ENCODE measurements at places on chromosomes 13 and 19.

- DNase-seq, result no peak
These were observed 14.3 kb downstream of the DACH1 start for GRCh38 chr13:71852736-71853135.

GRCh38 chr13:47503475-47503874 is 497.6 kb downstream of the SUCLA2 start:
- DNase-seq, result no peak

DNA sequence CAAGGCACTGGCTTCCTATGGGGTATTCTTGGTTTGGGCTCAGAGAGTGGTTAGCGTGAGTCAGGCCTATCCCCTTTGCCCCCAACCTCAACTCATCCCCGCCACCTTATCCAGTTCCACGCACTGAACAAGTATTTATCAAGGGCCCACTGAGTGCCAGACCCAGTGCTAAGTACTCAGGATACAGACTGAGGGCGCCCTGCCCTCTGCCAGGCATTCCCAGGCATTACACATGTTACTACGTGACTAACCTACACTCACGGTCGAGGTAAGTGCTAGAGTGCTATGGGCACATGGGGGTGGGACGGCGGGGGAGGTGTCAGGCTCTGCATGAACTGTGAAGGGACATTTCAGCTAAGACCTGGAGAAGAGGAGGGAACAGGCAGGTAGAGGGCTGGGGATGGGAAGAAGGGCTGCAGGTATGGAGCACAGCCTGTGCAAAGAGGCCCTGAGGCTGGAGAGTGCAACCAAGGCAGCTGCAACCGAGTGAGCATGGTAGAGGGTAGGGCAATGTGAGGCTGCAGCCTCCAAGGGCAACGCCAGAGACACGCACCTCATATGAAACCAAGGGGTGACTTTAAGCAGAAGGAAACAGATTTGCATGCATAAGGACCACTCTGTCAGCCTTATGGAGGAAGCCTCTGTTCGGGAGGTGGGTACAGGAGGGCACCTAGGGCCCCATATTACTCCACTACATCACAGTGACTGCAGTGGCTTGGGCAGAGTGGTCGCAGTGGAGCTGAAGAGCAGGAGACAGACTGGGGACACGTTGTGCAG is 22.5 kb downstream of the DHRS12 start:
- no peak for DNase-seq

- no peak for DNase-seq
These were observed 84.1 kb upstream of the FNDC3A start for GRCh38 chr13:48891586-48891985.

GRCh38 chr13:113905942-113906341 is 42.1 kb upstream of the GAS6 start:
- no peak for DNase-seq

- DNase-seq, result no peak
These were observed 10.6 kb downstream of the RFC3 start for GRCh38 chr13:33828431-33829129.

- DNase-seq, result no peak
These were observed 257.2 kb upstream of the RFC3 start for GRCh38 chr13:33560726-33561125.

GRCh38 chr13:59658027-59658737 is 505.5 kb downstream of the DIAPH3 start:
- DNase-seq, result no peak

DNA sequence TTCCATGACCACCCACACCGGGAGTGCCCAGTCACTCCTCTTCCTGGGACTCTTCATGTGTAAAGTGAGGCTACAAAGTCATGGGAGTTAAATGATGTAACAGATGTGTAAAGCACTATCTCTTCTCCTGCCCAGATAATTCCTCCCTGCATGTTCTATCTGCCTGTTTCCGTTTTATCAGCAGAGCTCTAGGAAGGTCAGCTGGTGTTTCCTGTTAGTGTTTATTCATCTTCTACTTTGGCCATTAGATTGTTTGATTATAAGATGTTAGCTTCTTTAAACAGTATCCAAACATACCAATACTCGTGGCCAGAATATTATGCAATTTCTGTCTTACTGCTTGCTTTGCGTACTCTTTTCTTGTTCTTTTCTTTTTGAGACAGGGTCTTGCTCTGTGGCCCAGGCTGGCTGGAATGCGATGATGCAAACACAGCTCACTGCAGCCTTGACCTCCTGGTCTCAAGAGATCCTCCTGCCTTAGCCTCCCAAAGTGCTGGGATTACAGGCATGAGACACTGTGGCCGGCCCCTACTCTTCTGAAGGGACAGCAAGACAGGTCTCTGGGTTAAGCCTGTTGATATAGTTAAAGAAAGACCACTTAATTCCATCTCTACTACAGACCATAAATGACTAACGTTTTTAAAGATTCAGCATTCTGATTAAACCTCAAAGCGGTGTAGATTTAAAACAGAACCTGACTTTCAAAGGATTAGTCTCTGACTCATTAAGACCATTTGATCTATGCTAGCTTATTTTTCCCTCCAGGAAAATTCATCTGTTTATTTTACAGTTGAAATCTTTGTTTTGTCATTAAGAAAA is 97.4 kb upstream of the AKAP11 start:
- DNase-seq, result no peak

GRCh38 chr19:45667620-45668341 is at the start of gene GIPR:
TSS of gene GIPR (plus strand) at chr19:45668221. CDS start at chr19:45669521, 1,300 bp downstream.
- no peak for DNase-seq

DNA sequence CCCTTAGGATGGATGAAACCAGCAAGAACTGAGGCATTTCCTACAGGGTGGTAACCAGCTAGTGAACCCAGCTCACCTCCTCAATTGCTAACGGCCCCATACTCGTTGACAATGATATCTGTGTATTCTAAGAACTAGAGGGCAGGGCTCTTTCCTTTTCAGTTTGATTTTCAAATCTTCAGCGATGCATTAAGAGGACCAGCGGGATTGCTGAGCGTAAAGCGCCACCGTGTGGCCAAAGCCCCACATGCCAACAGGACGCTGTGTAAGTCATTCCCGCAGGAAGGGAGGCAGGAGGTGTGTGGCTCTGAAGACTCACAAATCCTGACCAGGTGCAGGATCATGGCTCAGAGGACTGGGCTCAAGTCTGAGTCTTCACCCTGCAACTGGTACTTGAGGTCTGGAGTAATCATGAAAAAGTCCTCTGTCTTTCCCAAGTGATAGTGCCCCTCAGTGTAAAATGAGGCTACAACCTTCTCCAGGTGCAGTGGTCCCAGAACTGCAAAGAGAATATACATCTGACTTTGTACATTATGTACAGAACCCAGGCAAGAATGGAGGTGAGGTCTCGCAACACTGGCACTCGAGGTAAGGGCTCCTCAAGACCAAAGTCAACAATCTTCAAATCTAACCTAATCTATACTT is 40.9 kb downstream of the C13orf42 start:
- peak; percentile 67 for DNase-seq

DNA sequence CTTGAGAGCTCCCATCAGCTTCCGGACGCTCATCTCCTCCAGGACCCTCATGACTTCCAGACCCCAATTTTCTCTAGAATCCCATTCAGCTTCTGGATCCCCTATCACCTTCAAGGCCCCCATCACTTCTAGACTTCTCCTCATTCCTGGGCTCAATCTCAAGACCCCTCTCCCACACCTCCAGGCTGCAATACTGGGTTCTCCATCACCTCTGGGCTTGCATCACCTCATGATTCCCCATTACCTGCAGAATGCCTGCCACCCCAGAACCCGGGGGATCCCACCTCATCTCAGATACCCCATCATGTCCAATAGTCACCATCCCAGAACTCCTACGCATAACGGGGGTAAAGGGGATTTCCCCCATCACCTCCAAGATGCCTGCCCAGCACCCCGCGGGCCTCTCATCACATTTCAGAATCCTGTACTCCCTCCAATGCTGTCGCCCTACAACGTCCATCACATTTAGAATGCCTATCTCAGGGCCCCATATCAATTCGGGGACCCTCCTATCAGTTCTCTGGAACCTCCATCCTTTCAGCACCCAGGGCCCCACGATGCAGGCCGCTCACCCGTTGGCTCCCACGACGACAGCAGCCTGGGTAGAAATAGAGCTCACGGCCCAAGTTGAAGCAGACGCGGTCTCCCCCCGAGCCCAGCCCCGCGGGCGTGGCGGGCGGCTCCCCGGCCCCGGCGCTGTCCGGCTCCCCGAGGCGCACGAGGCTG is 738 bp downstream of the DMWD start:
- no peak for DNase-seq

DNA sequence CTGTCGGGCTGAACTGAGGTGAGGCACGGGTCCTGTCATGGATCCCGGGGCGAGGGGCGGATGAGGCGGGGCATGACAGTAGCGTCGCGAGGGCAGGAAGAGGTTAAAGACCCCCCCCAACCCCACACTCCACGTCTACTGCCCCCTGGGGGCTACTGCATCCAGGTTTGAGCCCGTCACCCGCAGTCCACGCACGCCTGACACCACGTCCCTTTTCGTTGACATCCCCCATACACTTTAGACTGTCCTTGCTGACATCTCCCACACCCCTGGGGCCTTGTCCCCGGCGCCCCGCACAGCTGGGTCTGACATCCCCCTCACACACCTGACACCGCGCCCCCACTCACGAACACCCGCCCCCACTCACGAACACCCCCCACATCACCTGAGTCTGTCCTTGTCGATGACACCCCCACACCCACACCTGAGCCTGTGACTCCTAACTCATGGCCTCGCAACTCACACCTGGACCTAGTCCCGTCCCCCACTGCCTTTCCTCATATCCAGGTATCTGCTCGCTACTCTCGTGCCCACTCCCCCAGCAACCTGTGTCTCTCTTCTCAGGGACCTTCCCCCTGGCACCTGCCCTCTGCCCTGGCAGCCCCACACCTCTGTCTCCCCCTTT is 416 bp downstream of the SLC25A42 start:
- no peak for DNase-seq

GRCh38 chr13:60787083-60787482 is 390.1 kb downstream of the TDRD3 start:
- DNase-seq, result no peak

DNA sequence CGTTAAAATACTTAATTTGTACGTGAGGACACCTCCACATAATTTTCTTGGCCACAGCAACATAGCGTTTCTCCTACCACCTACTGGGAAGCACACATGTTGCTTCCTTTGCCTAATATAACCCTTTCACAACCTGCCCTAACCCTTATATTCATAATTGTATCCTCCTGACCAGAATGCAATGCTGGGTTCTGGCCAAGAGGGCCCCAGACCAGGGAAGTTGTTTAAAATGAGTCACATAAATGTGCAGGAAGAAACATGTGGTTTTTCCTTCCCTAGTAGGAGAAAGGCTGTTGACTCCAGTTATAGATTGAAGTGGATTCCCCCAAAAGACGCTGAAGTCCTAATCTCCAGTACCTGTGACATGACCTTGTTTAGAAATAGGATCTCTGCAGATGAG is 187.3 kb downstream of the NUFIP1 start:
- DNase-seq, result no peak

- no peak for DNase-seq
These were observed 466.7 kb downstream of the TSHZ3 start for GRCh38 chr19:30882411-30883005.

DNA sequence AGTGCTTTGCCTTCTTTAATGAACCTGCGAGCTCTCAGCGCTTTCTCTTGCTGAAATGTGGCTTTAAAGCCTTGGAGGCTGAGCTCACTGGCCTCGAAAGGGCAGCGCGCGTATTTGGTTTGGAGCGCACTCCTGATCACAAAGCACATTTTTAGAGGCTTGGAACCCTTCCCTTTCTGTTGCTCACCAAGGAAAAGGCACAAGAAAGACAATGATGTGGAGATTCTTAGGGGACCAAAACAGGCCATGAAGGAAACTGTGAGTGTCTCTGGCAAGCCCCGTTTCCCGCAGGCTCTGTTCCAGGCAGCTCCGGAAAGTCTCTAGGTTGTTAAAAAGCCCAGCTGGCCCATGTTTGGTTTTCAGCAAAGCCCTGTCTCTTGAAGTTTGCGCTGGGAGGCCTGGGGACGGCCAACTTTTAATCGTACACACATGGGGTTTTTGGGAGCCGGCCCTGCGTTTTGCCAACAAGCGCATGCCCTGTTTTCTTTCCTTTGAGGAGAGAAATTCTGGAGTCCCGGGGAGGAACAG is 9.4 kb upstream of the SPC24 start:
- DNase-seq, result no peak

DNA sequence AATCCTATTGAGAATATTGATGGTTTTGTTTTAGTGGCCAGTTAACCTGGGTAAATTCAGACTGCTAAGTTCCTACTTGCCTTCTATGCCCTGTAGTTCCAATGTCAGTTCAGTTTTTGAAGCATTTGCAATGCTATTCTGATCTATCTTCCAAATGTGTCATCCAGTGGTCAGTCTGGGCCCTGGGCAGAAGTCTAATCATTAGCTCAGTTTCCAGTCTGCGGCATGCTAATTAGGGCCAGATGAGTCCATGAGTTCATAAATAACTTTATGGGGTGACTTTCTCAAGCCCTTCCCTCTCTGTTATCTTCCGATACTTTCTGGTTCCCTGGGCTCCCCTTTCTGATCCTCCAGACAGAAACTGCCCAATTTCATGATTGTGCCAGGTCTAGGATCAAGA is 32.7 kb downstream of the FAM187B start:
- DNase-seq, result no peak

GRCh38 chr19:42683917-42684513 is 56.3 kb downstream of the PSG3 start:
- DNase-seq, result no peak

GRCh38 chr13:102651892-102652291 is 43.0 kb downstream of the METTL21C start:
- no peak for DNase-seq

DNA sequence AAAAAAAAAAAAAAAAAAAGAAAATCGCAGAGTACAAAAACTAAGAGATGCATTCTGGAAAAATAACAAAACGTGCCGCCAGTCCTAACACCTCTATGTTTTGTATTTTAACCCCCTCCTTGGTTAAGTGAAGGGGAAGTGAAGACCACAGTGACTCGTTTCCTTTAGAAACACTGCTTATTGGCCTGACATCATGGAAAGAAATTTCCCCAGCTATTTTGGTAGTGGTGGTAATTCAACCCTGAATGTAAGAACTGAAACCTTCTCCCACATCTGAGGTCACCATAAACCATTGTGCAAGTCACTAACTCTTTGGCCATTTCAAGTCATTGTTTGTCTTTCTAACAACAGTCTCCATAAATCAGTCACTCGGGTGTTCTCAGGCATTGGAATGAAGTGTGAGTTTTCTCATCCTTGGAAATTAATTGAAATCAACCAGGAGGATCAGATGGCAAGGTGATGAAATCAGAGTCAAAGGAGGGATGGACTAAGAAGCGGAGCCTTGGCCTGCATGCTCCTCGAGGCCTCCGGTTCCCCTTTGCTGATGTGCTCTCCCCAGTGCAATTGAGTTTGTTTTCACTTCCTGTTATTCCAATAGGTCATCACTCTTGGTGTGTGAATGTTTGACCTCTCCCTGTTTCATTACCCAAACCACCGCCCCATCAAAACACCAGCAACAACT is 443.9 kb downstream of the FGF9 start:
- DNase-seq, result no peak

All from iPS DF 19.7 (cell line).